ENCODE measurements at places on chromosomes 6 and 20. TPM values are rescaled to one million over a fixed set of nuclear protein-coding genes. Genes with fewer than 3 reads are reported as not detected.

The DDX43 gene
- not detected for polyA plus RNA-seq

DNA sequence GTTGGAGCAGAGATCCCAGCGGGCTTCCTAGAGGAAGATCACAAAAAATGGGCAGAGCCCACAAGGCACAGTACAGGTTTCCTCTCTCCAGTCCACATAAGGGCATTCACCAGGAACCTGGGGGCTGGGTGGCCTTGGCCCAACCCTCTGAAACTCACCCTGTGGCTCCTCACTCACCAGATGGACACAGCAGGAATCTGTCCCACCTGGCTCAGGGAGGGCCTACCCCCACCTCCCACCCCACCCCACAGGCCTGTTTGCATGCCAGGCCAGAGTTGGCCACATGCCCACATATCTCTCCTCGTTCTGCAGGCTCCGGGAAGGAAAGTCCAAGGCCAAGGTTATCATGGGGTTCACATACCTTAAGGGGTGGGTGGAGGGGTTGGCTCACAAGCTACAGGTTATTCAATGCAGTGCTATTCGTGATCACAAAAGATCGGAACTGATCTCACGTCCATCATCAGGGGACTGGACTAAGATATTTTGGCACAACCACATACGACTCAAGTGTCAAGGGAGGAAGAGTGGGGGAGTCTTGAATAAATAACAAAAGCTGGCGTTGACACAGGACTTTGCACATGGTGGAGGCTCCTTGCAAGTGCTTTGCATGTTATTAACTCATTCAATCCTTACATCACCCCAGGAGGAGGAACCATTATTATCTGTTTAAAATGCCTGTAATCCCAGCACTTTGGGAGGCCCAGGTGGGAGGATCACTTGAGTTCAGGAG lies 13.0 kb downstream of the RIPOR3 start:
- H3K27me3 ChIP-seq, result no peaks in the 10 kb centered on the region
- no peak overlapping the region for H3K27ac ChIP-seq
- DNase-seq, result no peak
- no peaks in the 10 kb centered on the region for H3K4me1 ChIP-seq

The FAM217A gene
- polyA plus RNA-seq, result not detected

The OPRL1 gene
- polyA plus RNA-seq, result 1.7 TPM

The MYLK2 gene
- polyA plus RNA-seq, result 0.31 TPM

The RBPJL gene
- polyA plus RNA-seq, result not detected

GRCh38 chr6:31266567-31267360 lies 5.1 kb downstream of the HLA-C start:
- no peak for DNase-seq
- no peaks in the 10 kb centered on the region for H3K27me3 ChIP-seq
- H3K4me3 ChIP-seq, result no peak overlapping the region
- H3K4me1 ChIP-seq, result peaks cover 6% of the 10 kb centered on the region

Data from SK-N-SH (cell line).